ENCODE measurements at places on chromosomes 1 and 21. TPM values are rescaled to one million over a fixed set of nuclear protein-coding genes. Genes with fewer than 3 reads are reported as not detected.

GRCh38 chr1:87956072-87956471 is 627.4 kb downstream of the LMO4 start:
- no peak for DNase-seq

- DNase-seq, result no peak
These were observed 21.6 kb upstream of the POFUT2 start for GRCh38 chr21:45309069-45309986.

- DNase-seq, result no peak
These were observed 70.6 kb downstream of the LAMC1 start for GRCh38 chr1:183093786-183094298.

- no peak for DNase-seq
These were observed 24.4 kb downstream of the SZRD1 start for GRCh38 chr1:16391411-16391810.

GRCh38 chr1:50369830-50370229 is 53.4 kb downstream of the DMRTA2 start:
- no peak for DNase-seq

DNA sequence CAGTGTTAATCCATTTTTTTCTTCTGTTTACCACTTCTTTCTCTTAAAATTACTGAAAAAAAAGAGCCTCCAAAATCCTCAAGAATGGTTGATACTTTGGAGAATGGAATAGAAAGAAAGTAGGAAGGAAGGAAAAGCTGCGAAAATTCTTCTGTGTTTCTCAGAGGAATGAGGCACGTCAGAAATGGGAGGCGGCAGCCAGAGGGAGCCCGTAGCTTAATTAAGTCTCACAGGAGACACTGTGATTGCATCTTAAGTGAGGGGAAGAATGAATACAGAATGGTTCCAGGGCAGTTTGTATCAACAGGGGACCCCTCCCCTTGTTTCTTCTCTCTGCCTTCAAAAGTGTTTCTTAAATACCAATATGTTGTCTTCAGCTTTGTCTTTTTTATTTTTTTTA is 1099.5 kb downstream of the PLA2G4A start:
- no peak for DNase-seq

GRCh38 chr1:200899451-200899915 is 4.8 kb downstream of the INAVA start:
- no peak for DNase-seq

DNA sequence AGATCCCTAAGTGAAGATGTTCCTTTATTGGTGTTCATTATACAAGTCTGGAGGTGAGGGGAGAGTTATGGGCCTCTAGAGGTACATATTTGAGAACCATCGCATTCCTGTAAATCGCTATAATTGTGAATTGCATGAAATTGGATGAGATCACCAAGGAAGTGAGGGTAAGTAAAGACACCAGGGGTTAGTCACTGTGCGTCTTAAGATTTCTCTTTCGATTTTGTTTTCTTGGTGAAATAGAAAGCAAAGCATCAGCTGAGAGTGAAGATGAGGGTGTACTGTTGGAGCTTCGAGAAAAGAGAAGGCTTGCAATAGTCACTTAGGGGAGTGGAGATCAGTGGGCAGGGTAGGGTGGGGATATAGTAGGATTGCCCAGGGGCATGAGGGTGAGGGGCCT is 82.1 kb downstream of the RAVER2 start:
- DNase-seq, result no peak

GRCh38 chr1:6198646-6199297 is 623 bp downstream of the RPL22 start:
- DNase-seq, result no peak

GRCh38 chr1:209513226-209513625 is 70.3 kb upstream of the CAMK1G start:
- DNase-seq, result no peak

DNA sequence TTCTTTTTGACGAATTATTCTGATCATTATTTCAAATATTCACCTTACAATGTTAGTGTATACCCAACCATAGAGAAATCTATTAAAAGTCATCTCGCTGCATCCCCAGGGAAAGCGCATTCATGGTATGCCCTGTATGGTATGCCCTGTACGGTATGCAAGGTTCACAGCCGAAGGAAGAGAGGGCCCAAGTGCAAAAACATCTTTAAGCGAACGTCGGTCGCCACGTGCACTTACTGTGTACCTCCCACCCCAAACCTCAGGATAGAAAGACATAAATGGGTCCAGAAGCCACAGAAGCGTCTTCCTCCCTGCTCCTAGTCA is 14.4 kb downstream of the HLX start:
- DNase-seq, result no peak

- DNase-seq, result no peak
These were observed 27.8 kb upstream of the ZBTB21 start for GRCh38 chr21:42037943-42038342.

- no peak for DNase-seq
These were observed 4.1 kb downstream of the EFHD2 start for GRCh38 chr1:15413563-15414444.

DNA sequence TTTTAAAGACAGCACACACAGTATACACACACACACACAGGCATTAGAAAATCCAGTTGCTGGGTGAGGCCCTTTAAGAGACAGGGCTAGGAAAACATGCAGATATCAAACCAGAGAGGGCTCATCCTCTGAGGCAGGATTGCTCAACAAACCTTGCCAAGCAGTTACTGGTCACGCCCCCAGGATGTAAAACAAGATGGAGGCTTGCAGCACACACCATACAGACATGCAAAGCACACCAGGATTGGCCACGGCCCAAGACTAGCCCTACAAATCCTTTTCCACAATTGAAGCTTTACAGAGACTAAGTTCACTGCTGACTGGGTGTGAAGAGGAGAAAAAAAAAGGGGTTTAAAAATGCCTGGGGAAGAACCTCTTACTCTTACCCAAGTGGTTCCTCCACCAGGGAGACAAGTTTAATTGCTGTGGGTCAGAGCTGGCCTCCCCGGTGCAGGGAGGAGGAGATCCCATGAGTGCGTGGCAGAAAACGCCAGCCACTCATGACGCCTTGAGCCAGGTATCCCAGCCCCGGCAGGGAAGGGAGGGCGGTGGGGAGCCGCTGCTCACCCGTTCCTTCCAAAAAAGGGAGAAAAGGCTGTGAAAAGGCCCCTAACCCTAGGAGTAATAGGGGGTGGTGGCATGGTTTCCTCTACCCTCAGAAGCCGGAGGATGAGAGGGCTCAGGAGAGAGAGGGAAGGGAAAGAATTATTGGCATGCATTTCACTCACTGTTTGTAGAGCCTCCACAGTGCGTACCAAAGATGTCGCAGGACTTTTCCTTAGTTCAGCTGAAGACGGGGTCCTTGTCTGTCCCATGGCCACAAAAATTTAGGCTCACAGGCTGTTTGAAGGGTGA is 594.6 kb upstream of the ZP4 start:
- no peak for DNase-seq

DNA sequence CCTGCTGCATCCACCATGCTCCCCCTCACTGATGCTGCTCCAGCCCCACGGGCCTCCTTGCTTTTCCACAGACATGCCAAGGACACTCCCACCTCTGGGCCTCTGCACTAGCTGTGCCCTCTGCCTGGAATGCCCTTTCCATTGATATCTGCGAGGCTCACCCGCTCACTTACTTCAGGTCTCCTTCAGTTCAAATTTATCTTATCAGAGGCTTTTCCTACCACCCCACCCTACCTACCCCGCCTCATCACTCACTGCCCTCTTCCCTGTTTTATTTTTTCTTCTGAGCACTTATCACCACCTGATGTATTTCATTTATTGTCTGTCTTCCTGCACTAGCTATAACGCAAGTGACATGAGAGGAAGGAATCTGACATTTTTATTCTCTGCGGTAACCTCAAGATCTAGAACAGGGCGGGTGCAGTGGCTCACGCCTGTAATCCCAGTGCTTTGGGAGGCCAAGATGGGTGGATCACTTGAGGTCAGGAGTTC is 7.0 kb downstream of the HSPG2 start:
- no peak for DNase-seq

DNA sequence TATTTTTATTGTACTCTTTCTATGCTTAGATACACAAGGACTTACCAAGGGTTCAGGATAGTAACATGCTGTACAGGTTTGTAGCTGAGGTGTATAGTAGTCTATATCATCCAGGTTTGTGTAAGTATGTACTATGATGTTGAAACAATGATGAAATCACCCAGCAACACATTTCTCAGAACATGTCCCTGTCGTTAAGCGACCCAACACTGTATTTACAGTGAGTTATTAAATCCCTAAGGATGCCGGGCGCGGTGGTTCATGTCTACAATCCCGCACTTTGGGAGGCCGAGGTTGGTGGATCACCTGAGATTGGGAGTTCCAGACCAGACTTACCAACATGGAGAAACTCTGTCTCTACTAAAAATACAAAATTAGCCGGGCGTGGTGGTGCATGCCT is 21.6 kb upstream of the RCOR3 start:
- DNase-seq, result no peak

- no peak for DNase-seq
These were observed 589.7 kb downstream of the DPYD start for GRCh38 chr1:97331165-97331564.

DNA sequence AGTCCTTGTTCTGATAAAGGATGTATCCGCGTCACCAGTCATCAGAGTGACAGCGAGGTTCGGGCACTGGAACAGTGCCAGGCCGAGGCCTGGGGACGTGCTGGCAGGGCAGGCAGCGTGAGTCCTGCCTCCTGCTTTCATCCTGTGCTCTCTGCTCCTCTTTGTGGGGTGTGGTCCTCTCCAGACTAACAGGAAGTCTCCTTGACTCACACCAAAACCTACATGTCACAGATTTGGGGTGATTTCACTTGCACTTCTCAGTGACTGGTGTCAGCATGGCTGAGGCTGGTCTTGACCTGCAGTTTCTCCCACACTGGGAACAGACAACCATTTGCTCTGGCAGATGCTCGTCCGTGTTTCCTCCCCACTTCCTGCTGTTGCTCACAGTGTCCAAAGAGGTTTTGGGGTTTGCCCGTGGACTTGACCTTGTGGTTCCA is 8.8 kb upstream of the NLRP3 start:
- DNase-seq, result no peak

DNA sequence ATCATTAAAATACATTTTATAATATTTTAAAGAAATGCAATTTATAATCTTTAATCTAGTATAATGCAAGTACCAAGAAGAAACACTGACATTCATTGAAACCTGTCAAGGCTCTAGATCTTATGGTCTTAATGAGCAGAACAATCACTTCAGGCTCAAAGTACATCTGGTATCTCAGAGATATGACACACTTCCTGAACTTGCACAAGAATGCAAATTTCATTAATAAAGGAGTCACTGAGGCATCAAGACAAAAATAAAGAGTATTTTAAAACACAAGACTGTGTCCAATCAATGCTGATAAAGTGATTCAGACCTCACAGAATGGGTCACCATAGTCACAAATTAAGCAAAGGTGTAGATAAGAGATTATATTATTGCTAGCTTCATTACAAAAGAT is 178.1 kb downstream of the AK5 start:
- no peak for DNase-seq

GRCh38 chr1:17874231-17874630 is 119.1 kb downstream of the ACTL8 start:
- no peak for DNase-seq

- DNase-seq, result no peak
These were observed 519 bp downstream of the FNBP1L start for GRCh38 chr1:93448292-93448982.

- no peak for DNase-seq
These were observed 138.1 kb downstream of the TPR start for GRCh38 chr1:186236921-186237320.

DNA sequence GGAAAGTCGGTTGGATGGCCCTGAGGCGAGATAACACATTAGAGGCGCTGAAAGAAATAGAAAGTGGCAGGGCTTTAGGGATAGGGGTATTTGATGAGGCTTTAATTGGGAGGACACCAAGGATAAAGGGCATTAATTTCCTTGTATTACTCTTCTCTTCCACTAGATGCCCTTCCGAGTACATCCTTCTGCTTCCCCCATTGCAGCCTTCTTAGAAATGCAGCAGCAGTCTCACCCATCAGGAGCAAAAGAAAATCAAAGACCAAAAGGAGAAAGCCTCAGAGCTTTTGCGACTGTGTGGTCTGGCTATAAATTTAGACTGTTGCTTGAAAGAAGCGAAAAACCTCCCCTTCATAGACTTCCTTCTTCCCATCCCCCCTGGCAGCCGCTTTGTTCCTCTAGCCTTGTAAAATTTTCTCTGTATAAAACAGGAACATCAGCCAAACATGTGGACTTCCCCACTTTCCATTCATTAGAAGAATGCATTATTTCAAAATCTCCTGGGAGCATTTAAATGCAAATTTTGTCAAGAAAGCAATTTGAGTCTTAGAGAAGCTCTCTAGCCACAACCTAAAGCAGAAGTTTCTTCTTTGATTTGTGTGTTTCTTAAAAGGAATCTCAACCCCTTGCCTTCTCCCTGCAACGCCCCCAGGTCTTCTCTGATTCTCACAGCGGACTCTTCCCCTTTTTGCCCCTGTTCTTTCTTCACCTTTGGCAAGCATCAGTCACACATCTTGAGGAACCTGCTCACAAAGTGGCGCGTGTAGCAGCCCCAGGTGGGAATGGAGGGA is 76.6 kb downstream of the NDUFS5 start:
- DNase-seq, result peak; percentile 97

DNA sequence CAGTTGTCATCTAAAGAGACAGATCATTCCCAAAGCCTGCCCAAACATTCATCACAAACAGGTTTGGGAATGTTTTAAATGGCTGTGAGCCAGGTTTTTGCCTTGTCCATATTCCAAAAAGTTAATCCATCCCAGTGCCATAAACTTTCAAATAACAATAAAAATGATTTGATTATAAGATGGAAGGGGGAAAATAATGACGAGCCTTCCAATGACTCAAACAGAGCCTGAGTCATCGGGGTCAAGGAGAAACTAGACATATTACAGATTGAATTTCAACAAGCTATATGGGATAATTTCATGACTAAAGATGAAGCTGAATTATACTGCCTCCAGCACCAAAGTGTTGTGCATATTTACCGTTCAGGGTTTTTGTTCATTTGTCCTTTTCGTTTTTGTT is 195.8 kb upstream of the PKN2 start:
- DNase-seq, result no peak

GRCh38 chr1:103561643-103562395 is 9.6 kb upstream of the AMY2B start:
- no peak for DNase-seq

GRCh38 chr21:17901458-17902079 is 82.4 kb upstream of the C21orf91 start:
- no peak for DNase-seq

GRCh38 chr1:9906466-9906865 is 3.6 kb downstream of the CTNNBIP1 start:
- no peak for DNase-seq

Gene SPRR2E
- 16.7 TPM for total RNA-seq

Gene ARHGEF2
- total RNA-seq, result 57.6 TPM

Gene ASCL5
- total RNA-seq, result not detected

Gene TIPRL
- total RNA-seq, result 31.9 TPM

Gene TMEM79
- total RNA-seq, result 14.6 TPM

Gene LRRC53
- total RNA-seq, result not detected

Gene ELAPOR1
- 3.5 TPM for total RNA-seq

Gene CR1
- total RNA-seq, result 3.8 TPM

Gene SLAMF9
- not detected for total RNA-seq

Gene SLC16A4
- total RNA-seq, result 3.1 TPM

Gene DYNLT5
- total RNA-seq, result 4.5 TPM

Gene CFH
- total RNA-seq, result 44.9 TPM

Gene IFFO2
- 39.2 TPM for total RNA-seq

Gene TMEM82
- total RNA-seq, result not detected
